ENCODE measurements at places on chromosomes 2 and 18.

DNA sequence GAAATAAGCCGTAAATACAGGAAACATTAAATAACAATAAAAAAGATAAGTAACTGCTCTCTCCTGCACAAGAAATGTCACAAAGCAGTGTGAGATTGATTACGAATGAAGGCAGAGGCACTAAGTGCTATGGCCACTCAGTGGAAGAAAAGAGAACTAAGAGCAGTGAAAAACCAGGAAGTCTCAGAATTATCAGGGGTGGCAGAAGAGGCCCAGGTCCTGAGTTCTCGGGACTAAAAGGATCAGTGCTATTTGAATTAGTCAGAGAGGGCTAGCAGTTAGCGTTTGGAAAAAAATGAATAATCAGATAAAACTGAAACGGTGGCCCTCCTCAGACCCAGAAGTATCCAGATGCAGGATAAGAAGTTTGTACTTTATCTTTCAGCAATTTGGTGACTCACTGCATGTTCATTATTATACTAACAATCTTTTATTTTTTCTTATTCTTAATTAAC lies 367.1 kb downstream of the ZEB2 start:
- no peak for DNase-seq

DNA sequence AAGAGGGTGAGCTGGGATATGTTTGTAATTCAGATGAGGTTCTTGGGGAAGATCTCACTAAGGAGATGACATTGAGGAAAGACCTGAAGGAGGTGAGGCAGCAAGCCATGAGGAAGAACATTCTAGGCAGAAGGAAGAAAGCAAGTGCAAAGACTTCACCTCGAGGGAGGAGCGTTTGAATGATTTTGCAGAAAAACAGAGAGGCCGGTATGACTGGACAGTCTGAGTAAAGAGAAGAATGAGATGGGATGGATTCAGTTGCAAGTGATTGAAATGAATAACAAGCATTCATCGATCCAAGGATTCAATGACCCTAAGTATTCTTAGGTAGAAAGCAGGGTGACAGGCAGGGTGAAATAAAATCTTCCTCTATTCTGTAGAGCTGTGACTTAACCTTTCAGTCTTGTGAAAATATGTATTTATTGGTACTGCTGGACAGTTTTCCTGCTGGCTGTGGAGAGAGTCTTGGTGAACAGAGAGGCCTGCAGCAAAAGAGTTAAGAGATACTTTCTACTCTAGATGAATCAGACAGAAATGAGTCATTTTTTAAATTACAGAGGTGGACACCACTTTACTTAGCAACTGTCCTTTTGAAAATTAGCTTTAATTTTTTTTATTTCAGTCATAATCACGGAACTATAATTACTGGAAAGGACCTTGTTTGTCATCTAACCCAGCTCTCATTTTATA lies 278.4 kb downstream of the LRRTM1 start:
- no peak for DNase-seq

GRCh38 chr2:22481486-22482259 lies 903.3 kb upstream of the KLHL29 start:
- no peak for DNase-seq

DNA sequence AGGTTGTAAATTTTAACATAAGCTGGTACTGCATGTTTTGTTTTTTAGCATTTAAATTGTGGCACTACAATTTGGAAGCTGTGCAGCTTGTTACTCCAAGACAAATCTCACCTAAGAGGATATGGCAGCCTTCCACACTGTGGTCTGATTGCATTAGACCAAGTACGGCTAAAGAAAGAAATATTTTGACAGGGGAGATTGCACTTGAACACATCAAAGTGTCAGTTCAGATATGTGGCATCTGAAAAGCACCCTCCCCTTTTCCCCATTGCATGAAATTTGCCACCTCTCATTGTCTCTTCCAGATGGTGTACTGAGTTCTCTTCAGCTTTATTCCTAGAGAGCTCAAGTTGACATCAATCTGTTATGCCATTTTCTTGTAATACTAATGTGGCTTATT lies 295.9 kb downstream of the ERBB4 start:
- DNase-seq = no peak

- DNase-seq = no peak
Measured at GRCh38 chr2:133768256-133768655, 200.0 kb upstream of the NCKAP5 start.
